Brain pericyte (primary cell): ENCODE measurements at places on chromosomes 12 and 14.

DNA sequence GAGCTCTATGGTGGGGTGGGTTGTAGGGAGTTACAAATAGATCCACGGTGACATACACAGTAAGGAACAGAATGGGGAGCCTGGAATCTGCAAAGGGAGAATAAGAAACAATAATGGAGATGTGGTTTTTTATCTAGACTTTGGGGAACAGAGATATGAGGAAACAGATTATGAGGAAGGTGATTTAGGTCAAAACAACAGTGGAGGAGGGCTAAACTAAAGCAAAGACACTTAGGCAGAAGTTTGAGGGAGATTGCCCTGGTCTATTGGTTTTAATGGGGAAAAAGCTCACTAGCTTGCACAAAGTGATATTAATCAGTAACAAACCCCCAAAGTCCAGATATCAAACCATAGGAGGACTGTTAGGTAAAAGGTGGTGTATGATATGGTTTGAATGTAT lies 144.5 kb upstream of the DYRK2 start:
- no peak for DNase-seq

DNA sequence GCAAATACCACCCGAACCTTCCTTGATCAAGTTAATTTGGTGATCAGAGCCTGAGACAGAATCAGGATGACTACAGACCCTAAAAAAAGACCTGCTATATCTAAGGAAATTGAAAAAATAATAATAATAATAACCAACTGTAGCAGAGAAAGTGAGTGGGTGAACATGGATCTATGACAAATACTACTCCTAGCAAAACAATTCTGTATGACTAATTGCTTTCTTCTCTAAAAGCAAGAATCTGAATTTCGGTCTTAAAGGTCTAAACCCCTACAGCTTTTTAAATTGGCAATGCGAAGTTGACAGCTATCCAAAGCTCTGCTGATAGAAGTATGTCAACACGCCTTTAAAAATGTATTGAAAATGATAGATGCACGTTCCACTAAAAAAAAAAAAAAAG lies 102.2 kb downstream of the PRKAB1 start:
- no peak for DNase-seq

DNA sequence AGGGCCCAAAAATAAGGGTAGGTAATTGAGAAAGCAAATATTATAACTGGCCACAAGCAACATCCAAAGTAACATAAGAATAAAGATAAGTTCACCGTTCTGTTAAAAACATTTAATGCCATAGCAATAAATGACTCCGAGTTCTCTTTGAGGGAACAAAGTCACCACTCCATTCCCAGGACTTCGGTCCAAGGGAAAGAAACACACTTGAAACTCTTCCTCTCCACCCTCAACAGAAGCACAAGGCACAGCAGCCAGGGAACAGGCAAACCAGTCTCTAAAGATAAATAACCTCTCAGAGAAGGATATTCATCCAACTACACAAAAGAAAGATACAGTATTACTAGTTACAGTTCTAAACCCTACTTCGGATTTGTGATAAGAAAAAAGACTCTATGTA lies 2.5 kb downstream of the SETD3 start:
- DNase-seq = no peak

GRCh38 chr12:106154751-106155273 lies 16.1 kb upstream of the NUAK1 start:
- DNase-seq = no peak
